Forelimb muscle (tissue), 1 donor: ENCODE measurements at places on chromosomes 5 and 9. TPM values are rescaled to one million over a fixed set of nuclear protein-coding genes. Genes with fewer than 3 reads are reported as not detected.

DNA sequence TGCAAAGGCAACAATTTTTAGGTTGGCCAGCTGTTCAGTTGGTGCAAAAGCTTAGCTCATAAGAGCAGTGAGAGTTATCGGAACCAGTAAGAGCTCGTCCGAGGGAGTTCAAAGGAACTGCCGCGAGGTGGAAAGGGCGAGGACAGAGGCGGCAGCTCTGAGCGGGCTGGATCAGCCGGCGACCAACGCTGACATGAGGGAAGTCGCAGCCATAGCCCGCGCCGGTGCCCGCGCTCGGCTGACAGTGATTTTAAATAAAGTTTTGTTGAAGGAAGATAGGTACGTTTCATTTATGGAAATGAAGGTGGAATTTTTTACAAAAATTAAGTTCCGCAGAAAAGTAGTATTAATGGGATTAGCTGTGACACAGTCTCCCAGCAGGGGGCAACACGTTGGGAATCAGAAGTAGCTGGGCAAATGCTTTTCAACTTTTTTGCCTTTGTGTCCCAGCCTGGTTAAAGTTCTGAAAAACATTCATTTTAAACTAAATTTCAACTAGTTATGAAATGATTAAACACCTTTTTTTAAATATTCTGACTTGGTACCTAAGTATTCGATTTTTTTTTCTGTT lies 43.2 kb downstream of the FBXO4 start:
- no peak for DNase-seq

GRCh38 chr5:174806729-174807128 lies 82.3 kb downstream of the MSX2 start:
- no peak for DNase-seq

DNA sequence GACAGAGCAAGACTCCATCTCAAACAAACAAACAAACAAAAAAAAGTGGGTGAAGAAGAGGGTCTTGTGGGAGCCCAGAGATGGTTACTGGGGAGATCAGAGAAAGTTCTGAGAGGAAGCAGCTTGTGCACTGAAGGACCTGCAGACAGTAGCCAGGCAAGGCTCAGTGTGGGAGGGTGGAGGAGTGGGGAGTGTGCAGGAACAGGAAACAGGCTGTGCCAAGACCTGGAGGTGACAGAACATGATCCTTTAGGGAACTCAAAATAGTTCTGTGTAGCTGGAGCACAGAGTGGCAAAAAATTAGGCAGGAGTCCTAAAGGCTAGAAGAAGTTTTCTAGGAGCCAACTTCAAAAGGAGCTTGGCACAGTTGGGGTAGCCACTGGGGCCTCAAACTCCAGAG lies 19.2 kb upstream of the NANS start:
- DNase-seq = no peak

PCDHGA12 gene
- polyA plus RNA-seq = 1.7 TPM

GABRP gene
- 0.90 TPM for polyA plus RNA-seq
